Diencephalon (tissue), 1 donor: ENCODE measurements at places on chromosomes 11 and 22. TPM values are rescaled to one million over a fixed set of nuclear protein-coding genes. Genes with fewer than 3 reads are reported as not detected.

The FSHB gene
- not detected for total RNA-seq

The HEPACAM gene
- 59.3 TPM for total RNA-seq

The GAL3ST1 gene
- 6.0 TPM for total RNA-seq

The DRICH1 gene
- total RNA-seq, result 0.46 TPM

The ZNF215 gene
- total RNA-seq, result 3.5 TPM

The MRGPRF gene
- 0.92 TPM for total RNA-seq

The ZNF408 gene
- 3.7 TPM for total RNA-seq

The KRTAP5-4 gene
- not detected for total RNA-seq

The SCO2 gene
- 0.92 TPM for total RNA-seq

The MISFA gene
- 1.2 TPM for total RNA-seq

The LARGE2 gene
- total RNA-seq, result 0.23 TPM

The PRG2 gene
- total RNA-seq, result 0.46 TPM

The LINC01488 gene
- total RNA-seq, result not detected

The NTM gene
- total RNA-seq, result 224 TPM

The FGF19 gene
- 2.3 TPM for total RNA-seq

The THYN1 gene
- 44.1 TPM for total RNA-seq

The CD3D gene
- not detected for total RNA-seq

The SOX6 gene
- total RNA-seq, result 54.7 TPM

The LRP4 gene
- 8.8 TPM for total RNA-seq

The ARL14EP gene
- total RNA-seq, result 54.4 TPM

The MPEG1 gene
- 3.0 TPM for total RNA-seq

The ELMOD1 gene
- total RNA-seq, result 84.7 TPM

The SCN3B gene
- total RNA-seq, result 120 TPM

The OAF gene
- total RNA-seq, result 1.8 TPM

The FAM181B gene
- total RNA-seq, result 17.8 TPM

The AASDHPPT gene
- 240 TPM for total RNA-seq

The TRPM5 gene
- total RNA-seq, result under 0.01 TPM

The ARHGAP8 gene
- total RNA-seq, result 1.4 TPM

The TRIM29 gene
- total RNA-seq, result 0.46 TPM

The VPS51 gene
- total RNA-seq, result 125 TPM

The PPFIBP2 gene
- 11.1 TPM for total RNA-seq

The PRG3 gene
- total RNA-seq, result not detected

The UPK3A gene
- total RNA-seq, result not detected

The CNIH2 gene
- 94.8 TPM for total RNA-seq

The SLC35F2 gene
- 11.5 TPM for total RNA-seq

The TECTA gene
- 2.5 TPM for total RNA-seq

The ART5 gene
- 1.4 TPM for total RNA-seq

The RIC3 gene
- 72.9 TPM for total RNA-seq
